ENCODE measurements at places on chromosomes 3 and 15.

GRCh38 chr15:28125673-28126651, 26.8 kb upstream of the OCA2 start:
- DNase-seq = no peak

GRCh38 chr3:18425641-18426257, 610 bp upstream of the SATB1 start:
- DNase-seq = no peak

- no peak for DNase-seq
Measured at GRCh38 chr3:182671942-182672341, 121.4 kb upstream of the ATP11B start.

DNA sequence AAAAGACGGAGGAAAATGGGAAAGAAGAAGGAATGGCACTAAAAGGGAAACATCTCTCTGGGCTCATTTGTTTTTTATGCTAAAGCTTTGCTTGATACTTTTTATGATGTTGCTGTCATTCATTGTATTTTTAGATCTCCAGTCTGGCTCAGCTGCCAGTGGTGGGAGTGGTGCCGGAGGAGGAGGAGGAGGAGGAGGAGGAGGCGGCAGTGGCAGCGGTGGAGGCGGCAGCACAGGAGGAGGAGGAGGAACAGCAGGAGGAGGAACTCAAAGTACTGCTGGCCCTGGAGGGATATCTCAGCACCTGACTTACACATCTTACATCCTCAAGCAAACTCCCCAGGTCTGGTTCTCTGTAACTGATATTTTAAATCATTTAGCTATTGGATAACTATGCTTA, 49.6 kb downstream of the MAP6D1 start:
- no peak for DNase-seq

DNA sequence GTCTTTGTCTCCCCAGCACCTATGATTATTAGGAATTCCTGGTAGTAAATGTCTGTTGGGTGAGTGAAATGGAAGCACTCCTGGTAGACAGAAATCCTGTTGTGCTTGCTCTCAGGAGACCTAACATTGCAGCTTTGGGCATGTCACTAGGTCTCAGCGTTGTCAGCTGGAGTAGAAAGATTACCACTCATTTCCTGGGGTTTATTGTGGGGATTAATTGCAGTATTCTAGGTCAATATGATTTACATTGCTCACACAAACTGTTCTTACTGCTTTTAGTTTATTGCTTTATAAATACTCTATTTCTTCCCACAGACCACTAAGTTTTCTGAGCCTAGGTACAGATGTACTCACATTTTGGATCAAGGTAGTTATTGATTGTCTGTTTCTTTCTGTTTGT, 5.1 kb downstream of the TSEN2 start:
- no peak for DNase-seq

GRCh38 chr3:193665370-193665989, 72.5 kb downstream of the OPA1 start:
- no peak for DNase-seq

DNA sequence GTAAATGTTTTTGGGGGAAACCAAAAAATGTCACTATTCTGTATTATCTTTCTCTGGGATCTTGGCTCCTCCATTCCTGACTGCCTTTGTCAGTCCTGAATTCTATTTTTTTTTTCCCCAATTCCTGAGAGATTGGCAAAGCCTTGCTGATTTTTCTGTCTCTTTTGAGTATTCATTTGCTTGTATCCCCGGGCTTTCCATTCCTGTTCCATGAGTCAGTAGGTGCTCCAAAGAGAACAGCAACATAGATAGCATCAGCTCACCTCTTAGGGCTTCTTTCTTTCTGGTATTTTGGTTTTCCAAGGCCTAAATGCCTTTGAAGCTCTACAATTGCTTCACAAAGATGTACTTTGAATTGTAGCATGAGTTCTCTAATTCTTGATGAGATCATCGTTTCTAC, 271.7 kb upstream of the LRRC3B start:
- DNase-seq = no peak

GRCh38 chr15:95626501-95627361, 703.8 kb upstream of the NR2F2 start:
- DNase-seq = no peak

DNA sequence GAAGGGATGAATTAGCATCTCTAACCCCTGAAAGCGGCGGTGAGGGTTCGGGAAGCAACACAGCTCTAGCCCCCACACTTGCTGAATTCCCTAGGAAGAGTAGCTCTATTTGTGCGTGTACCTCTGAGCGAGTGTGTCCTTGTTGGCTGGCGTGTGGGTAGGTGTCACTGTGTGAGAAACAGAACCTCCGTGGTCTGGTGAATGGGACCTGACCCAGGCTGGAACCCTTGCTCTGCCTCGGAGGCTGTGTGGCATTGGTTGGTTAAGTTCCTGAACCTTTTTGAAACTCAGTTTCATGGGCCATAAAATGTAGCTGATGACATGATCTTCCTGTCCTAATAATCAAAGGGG, 414 bp upstream of the TMEM115 start:
- DNase-seq = no peak

DNA sequence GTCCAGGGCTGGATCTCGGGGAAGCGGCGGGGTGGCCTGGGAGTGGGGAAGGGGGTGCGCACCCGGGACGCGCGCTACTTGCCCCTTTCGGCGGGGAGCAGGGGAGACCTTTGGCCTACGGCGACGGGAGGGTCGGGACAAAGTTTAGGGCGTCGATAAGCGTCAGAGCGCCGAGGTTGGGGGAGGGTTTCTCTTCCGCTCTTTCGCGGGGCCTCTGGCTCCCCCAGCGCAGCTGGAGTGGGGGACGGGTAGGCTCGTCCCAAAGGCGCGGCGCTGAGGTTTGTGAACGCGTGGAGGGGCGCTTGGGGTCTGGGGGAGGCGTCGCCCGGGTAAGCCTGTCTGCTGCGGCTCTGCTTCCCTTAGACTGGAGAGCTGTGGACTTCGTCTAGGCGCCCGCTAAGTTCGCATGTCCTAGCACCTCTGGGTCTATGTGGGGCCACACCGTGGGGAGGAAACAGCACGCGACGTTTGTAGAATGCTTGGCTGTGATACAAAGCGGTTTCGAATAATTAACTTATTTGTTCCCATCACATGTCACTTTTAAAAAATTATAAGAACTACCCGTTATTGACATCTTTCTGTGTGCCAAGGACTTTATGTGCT, 527 bp downstream of the B2M start:
- DNase-seq = peak; percentile 73

GRCh38 chr3:56296361-56296760, 171.9 kb downstream of the ERC2 start:
- DNase-seq = no peak

- DNase-seq = no peak
Measured at GRCh38 chr3:27049792-27050191, 319.4 kb downstream of the NEK10 start.

DNA sequence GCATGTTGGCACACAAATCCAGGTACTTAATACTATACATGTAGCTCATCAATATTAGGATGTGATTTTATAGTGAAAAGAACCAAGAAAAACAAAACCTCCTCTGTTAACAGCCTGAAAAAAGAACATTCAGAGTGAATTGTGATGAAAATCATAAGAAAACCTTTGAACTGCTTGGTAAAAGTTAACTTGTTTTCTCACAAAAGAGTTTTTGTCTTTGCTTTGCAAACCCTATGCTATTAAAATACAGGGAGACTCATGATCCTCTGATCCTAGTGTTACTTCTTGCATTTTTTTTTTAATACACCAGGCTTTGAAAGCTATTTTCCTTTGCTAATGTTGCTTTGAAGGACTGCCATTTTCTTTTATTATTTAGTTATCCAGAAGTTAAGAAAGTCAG, 23.7 kb downstream of the QTRT2 start:
- no peak for DNase-seq

DNA sequence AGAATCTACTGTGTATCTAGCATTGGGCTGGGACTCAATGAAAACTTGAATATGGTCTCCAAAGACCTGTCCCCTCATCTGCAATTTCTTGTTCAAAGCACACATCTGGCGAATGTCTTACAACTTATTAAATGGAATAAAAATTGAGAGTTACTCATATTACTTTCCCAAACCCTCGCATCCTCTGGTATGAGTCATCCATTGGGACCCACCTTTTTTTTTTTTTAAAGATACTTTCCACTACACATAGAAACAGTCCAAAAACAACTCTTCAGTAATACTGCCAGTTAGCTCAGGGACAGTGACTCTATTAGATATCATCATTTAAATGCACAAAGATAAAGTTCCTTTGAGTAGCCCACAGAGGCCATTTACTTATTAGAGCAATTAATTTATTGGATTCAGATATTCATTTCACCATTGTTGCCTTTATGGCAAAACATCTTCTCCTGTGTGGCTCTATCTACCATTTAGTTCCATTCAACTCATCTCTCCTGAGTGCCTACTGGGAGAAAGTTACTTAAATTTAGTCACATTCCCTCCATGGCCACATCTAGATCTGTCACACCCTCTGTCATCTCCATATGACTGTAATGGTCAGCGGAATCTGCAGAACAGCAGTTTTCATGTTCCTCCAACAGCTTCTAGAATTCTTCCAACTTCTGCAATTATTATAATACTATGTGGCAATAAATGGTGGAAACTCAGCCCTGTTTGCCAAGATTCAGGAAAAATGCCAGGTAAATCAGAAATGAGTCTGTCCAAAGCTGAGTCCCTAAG, 77.9 kb upstream of the ARHGEF3 start:
- DNase-seq = no peak

GRCh38 chr3:50441424-50442217, 61.8 kb downstream of the CACNA2D2 start:
- DNase-seq = no peak

DNA sequence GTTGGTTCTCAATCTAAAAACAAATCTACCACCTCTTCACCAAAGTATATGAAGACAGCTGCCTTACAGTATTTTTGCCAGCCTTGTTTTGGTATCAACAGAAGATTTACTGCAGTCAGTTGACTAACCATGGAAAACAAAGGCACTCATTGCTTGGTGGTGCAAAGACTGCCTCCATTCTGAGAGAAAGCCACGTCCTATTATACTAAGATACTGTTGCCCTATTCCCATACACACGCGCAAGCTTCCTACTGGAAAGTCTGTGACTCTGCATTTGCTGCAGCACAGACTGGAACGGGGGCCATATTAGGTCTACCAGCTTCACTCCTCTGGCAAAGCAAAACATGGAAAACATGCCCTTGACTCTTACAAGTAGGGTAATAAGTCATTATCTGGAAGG, 18.0 kb downstream of the MTMR10 start:
- no peak for DNase-seq

DNA sequence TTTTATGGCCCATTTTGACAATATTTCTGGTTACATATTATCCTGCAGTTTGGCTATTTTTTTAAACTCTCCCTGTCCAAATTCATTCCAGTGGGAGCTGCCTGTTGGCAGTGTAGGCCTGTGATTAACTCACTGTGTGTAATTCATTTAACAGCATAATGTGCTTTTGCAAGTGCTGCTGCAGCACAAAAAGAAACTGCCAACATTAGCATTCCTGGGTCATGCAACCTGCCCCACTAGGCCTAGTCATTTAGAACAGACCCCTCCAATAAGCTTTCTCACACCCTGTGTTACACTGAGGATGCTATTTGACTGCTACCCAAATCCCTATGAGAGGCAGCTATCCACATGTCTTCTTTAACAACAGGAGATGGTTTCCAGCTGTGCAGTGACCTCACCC, 251.2 kb upstream of the UBE2E2 start:
- DNase-seq = no peak

- no peak for DNase-seq
Measured at GRCh38 chr3:72196377-72196929, 411.5 kb upstream of the PROK2 start.

DNA sequence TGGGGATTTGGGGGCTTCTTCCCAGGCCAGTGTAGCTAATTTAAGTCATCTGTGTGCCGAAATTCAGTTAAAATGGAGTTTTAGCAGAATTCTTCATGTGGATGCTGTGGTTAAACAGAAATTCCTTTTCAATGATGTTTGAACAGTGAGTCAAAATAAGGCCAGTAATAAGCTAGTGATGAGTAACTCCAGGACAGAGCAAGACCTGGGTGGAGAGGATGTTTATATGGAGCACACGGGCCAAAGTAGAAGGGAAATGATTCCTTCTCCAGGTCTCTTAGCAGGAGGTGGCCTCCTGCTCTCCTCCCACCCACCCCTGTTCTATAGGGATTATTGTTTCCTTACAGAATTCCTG, 31.9 kb upstream of the UACA start:
- no peak for DNase-seq

DNA sequence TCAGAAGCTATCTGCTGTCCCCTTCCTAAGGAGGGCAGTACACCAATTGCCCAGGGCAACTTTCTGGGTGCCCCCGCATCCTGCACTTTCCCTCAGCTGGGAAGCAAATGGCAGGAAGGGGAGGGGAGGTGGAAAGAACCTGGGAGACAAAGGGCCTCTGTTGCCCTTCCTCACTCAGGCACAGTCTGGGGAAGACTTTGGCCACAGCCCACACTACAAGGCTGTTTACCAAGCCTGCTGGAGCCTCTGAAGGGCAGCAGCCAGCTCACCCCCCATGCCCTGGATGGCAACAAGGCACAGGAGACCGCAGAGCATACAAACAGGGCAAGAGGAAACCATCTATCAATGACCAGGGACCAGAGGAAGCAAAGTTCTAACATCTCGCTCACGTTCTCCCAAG, 42.4 kb downstream of the ARRDC4 start:
- DNase-seq = no peak

GRCh38 chr3:77460326-77460725, 420.4 kb downstream of the ROBO2 start:
- DNase-seq = no peak

- DNase-seq = no peak
Measured at GRCh38 chr3:72176537-72177041, 391.6 kb upstream of the PROK2 start.

GRCh38 chr15:81196576-81197254, at the start of gene IL16:
TSS of gene IL16 (plus strand) at chr15:81196879. CDS start at chr15:81225400, 28,521 bp downstream.
- DNase-seq = no peak

GRCh38 chr3:122184591-122184929, 1.1 kb downstream of the CASR start:
- DNase-seq = no peak

DNA sequence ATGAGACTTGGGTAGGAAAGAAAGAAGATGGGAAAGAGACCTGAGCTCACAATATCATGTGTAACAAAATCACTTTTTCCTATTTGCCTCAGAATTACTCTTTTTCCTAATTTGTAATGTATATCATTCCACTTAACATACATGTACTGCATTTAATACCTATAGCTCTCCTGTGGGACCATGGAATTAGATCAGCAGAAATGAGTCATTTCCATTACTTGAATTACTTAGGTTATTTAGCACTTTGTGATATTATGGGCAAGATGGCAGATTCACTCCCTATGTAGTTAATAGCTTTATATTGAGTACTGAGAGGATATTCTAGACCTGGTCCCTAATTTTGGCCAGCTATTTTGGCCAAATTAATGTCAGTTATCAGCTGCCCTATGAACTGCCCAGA, 70.5 kb downstream of the ZNF609 start:
- DNase-seq = no peak

DNA sequence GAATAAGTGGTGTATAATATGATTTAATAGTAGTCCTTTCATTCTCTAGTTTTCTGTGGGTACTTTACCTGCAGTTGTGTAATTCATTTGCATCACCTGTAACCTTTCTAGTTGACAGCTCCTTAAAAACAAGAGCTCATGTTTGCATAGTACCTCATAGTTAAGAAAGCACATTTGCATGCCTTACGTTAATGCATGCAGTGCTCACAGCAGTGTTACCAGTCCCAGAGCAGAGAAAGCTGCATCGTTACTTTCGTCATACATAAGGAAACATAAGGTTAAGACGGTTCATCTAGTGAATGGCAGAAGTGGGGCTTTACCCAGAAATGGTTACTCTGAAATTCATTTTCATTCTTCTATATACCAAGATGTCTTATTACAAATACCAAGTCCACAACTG, 111.3 kb downstream of the AKAP13 start:
- no peak for DNase-seq

Measured in adrenal gland (tissue), 19 donors.